Glomerular endothelial cell (primary cell): ENCODE measurements at places on chromosomes 3 and 15. TPM values are rescaled to one million over a fixed set of nuclear protein-coding genes. Genes with fewer than 3 reads are reported as not detected.

Gene SPINK8
- not detected in 2 replicates for total RNA-seq

Gene GABRR3
- not detected in 2 replicates for total RNA-seq

Gene ACTRT3
- 2.8 and 3.4 TPM in 2 replicates for total RNA-seq

Gene ATP13A5
- not detected in 2 replicates for total RNA-seq

Gene ABI3BP
- 0.39 and 7.3 TPM in 2 replicates for total RNA-seq

Gene STAC
- 6.3 and 7.4 TPM in 2 replicates for total RNA-seq

Gene P2RY1
- 0.87 and 1.3 TPM in 2 replicates for total RNA-seq

Gene ITGB5
- 174 and 307 TPM in 2 replicates for total RNA-seq

Gene ITIH1
- total RNA-seq: not detected in 2 replicates

Gene PTX3
- total RNA-seq: 317 and 450 TPM in 2 replicates

Gene ANAPC13
- 55.4 and 59.3 TPM in 2 replicates for total RNA-seq

Gene B2M
- total RNA-seq: 3,781 and 4,884 TPM in 2 replicates
